Caudate nucleus (tissue), 63 donors: ENCODE measurements at places on chromosomes 16 and 17.

DNA sequence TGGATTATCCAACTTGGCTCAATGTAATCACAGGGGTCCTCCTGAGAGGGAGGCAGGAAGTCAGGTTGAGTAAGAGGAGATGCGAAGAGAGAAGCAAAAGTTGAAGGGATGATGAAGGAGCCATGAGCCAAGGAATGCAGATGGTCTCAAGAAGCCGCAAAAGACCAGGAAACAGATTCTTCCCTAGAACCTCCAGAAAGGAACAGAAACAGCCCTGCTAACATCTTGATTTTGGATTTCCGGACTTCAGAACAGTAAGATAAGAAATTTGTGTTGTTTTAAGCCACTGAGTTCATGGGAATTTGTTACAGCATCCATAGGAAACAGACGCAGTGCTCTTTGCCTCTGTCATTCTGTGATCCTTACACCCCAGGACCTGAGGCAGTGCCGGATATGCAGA, 26.8 kb downstream of the CMTR2 start:
- DNase-seq, result no peak

GRCh38 chr16:80040814-80041213, 440.3 kb upstream of the MAF start:
- DNase-seq, result no peak

- DNase-seq, result no peak
Measured at GRCh38 chr16:57403965-57404817, at the start of gene CCL17. Gene CCL17 (plus strand): TSS chr16:57404767. CDS start chr16:57413933, 9,166 bp downstream.

GRCh38 chr16:1403036-1403435, 11.5 kb downstream of the UNKL start:
- no peak for DNase-seq

DNA sequence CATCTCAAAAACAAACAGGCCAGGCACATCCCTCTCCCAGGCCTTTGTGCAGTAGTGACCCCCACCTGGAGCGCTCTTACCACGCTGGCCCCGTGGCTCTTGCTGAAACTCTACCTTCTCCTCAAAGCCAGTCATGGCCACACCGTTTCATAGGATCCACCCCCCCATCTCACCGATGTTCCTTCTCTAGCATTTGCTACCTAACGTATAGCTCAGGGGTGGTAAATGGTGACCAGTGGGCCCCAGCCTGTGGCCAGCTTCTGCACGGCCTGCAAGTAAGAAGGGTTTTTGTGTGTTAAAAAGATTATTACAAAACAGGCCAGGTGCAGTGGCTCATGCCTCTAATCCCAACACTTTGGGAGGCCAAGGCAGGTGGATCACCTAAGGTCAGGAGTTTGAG, 43.8 kb downstream of the RMI2 start:
- DNase-seq, result no peak

DNA sequence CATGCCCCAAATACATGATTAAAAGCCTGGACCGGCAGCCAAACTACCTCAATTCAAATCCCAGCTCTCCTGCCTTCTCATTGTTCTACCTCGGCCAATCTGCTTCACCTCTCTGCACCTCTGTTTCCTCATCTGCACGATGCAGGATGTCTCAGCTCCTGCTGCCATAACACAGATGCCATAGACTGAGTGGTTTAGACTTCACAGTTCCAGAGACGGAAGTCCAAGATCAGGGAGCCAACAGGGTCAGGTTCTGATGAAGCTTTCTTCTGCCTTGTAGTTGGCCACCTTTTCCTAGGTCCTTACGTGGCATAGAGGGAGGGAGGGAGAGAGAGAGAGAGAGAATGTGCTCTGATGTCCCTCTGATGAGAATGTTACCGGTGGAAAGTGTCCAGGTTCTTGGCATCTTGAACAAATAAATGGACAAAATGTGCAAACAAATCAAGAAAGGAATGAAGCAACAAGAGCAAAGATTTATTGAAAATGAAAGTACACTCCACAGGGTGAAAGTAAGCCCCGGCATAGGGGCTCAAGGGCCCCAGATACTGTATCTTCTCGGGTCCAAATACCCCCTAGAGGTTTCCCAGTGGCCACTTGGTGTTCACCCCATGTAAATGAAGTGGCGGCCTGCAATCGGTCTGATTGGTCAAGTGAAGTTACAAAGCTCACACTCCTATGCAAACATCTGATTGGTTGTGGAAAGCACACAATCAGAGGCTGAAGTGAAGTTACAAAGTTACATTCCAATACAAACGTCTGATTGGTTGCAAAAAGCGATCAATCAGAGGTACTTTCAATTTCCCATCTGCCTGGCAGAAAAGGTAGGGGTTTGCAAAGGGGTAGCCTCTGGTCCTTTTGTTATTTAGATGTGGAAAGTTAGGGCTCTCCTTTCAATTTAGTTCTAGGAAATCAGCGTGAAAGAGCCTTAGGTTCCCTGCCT, 43.3 kb upstream of the ZCCHC14 start:
- no peak for DNase-seq

GRCh38 chr17:65064452-65065019, 8.0 kb upstream of the GNA13 start:
- DNase-seq, result no peak

DNA sequence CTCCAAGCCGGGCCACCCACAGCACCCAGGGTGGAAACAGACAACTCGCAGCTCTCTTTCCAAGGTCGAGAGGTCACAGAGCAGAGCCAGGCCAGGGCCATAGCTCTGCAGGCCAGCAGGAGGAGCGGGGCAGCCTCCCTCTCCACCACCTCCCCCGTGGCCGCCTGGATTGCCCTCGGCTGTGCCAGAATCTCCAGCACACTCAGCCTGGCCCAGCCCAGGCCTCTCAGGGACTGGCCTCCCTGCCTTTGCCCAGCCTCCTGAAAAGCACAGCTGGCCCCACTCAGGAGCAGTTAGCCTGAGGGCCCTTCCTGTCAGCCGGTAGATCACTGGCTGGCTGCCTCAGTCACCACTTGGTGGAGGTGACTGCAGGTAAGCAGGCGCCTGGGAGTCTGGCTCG, 85.8 kb upstream of the SEC14L1 start:
- no peak for DNase-seq

DNA sequence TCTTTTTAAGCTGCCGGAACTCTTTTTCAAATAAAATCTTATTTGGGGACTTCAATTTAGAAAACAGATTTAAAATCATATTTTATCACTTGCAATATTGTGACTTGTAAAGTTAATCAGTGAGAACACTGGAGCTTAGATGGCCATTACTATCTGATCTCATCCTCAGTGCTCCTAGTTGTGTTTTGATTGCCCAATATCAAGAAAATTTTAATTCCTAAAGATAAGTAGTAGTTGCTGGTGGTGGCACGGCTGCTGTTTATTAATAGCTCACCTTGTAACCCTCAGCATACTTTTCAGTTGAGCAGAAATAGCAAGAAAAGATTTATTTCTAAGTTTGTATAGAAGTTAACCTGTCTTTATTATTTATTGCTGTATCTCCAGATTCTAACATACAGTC, 124.0 kb downstream of the NLK start:
- DNase-seq, result no peak

DNA sequence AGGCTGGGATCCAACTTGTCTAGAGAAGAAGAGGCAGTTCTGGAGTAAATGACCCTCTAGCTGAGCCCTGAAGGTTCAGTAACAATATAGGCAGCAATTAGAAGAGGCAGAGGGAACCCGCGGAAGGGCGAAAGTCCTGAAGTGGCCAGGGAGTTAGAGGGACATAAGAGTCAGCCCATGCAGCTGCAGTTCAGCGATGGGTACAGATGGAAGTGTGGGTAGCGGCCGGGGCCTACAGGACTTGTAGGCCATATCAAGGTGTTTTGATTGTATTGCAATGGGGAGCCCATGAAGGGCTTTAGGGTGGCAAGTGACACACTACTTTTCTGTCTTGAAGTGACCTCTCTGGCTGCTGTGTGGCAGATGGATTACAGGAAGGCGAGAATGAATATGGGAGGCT, 3.0 kb downstream of the ELAC2 start:
- DNase-seq, result no peak

- DNase-seq, result no peak
Measured at GRCh38 chr16:19210280-19210924, 42.4 kb downstream of the SYT17 start.

DNA sequence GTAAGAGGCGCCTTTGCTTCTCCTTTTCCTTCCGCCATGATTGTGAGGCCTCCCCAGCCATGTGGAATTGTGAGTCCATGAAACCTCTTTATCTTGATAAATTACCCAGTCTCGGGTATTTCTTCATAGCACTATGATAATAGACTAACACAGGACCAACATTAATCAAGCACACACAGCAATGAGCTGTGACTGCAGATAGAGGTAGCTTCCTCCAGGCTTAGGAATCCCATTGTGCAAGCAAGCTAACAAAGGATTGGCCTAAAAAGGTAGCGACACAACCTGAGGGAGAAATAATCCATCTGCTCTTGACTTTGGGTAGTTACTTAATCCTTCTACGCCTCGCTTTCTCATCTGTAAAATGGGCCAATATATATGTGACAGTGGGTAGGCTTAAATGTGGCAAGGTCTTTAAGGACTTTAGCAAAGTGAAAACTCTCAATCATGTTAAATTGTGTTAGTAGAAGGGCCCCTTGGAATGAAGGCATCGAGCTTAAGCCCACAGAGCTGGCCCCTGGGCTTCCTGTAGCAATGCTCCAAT, 393.6 kb downstream of the SOX9 start:
- no peak for DNase-seq

DNA sequence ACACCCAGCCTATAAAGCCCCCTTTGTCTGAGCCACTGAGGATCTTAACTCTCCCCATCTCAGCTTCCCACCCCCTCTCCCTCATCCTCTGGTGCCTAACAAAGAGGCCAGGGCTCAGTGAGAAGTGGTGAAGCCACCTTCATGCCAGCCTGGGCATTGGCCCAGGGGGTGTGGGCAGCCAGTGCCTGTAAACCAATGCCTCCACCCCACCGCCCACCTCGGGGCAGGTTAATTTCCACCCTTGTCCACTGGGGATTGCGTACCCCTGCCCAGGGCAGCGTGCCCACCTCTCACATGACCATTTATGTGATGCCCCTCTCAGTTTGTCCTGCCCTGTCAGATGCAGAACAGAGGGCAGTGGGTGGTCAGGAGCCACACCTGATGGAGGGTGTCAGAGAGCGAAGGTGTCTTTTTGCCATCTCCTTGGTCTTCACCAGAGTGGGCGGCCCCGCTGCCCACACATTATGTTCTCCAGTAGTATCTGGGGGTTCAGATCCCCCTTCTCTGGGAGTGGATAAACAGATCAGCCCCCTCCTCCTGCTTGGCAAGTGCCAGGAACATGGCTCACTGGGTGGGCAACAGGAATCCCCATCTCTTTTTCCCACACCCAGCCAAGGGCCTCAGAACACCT, 10.1 kb upstream of the ARHGAP23 start:
- no peak for DNase-seq

DNA sequence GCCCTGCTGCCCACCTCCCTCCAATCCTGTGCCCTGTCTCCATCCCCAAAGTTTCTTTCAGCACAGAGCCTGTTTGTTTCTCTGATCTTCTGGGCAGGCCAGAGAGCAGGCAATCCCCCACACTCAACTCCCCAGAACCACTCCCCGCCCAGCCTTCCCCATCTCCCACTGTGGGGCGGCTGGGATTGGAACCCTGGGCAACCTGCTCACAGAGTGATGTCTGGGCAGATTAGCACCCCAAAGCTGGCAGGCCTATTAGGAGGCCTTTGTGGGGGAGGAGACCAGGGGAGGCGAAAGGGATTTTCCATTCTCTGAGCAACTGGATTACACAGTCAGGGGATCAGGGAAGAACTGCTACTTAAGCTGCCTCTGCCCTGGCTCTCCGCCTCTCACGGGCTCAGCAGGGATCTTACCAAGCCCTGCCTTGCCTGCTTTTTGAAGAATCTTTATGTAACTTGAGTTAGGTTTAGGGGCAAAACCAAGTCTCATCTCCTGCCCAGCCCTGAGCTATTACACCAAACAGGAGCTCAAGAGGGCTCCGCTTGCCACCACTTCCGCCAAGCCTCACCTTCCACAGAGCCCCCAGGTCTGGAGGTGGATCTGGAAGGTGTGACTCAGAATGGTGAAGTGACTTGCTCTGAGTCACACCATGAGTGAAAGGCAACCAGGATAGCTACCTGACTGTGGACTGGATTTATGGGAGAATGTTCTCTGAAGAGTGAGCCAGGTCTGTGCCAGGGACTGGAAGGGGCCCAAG, 16.0 kb upstream of the LHX1 start:
- DNase-seq, result peak; percentile 28

DNA sequence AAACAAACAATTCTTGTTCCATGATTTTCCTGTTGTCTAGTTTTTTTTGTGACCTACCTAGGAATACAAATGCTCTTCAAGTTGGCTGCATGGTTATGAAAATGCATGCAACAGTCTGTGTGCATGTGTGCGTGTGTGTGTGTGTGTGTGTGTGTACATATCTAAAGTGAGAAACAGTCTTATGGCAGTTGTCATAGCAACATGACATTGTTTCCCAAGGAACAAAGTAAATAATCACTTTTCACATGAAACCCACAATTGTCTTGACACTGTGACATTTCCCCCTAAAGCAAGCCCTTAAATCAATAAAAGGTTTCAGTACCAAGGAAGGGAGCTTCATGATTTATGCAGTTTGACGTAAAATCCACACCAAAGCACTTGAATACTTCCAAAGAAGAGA, 758.4 kb downstream of the CDH8 start:
- no peak for DNase-seq

GRCh38 chr16:18836702-18837101, 35.4 kb upstream of the ARL6IP1 start:
- no peak for DNase-seq

GRCh38 chr17:4019275-4019674, 55.0 kb upstream of the ATP2A3 start:
- no peak for DNase-seq

DNA sequence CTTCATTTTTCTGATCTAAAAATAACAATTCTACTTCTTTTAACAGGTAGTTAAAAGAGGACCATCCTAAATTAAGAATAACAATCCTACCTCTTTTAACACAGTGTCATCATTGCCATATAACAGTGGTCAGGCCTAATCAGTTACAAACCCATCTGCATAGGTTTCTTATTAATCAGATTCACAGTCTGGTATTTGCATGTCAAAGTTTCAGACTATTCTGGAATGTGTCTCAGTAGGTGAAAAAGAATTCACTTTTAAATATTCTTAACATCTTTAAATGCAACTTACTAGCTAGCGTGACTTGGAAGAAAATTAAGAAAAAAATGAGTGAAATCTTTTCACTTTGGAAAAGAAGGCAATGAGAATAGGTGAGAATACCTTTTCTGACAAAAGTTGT, 6.8 kb upstream of the KRT12 start:
- no peak for DNase-seq

DNA sequence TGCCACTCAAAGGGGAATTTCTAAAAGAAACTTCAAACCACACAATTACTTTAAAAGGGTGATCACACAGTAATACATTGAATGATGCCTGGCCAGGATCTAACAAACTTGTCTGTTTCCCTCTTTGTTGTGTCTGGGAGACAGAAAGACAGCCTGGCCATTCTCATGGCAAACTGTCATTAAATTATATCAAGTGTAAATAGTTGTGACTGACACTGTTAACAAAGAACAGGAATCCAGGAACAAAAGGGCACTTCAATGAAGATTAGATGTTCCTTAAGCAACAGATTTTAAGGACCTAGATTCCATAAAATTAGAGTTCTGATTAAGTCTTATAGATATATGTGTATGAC, 383.6 kb downstream of the KCNJ2 start:
- no peak for DNase-seq
